ENCODE measurements at places on chromosomes 12 and 14. TPM values are rescaled to one million over a fixed set of nuclear protein-coding genes. Genes with fewer than 3 reads are reported as not detected.

DNA sequence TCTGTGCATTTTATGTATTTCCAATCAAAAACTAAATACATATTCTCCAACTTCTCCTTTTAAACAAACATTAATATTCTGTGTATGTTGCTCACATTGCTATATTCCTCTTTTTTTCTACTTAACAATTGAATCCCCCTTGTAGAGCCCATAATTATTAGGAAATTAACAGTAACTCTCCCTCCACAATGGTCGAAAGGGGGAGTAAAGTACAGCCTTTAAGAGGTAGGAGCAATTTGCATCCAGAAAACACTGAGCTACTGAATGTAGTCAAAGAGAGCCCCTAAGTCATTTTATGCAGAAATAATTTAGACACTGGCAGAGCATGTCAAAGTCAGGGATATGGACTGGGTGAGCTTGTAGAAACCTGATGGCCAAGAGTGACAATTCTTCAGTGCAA lies 57.2 kb upstream of the SCN8A start:
- no peak for ATAC-seq

GRCh38 chr14:61813096-61813606 lies 50.9 kb downstream of the SNAPC1 start:
- no peak for ATAC-seq

DNA sequence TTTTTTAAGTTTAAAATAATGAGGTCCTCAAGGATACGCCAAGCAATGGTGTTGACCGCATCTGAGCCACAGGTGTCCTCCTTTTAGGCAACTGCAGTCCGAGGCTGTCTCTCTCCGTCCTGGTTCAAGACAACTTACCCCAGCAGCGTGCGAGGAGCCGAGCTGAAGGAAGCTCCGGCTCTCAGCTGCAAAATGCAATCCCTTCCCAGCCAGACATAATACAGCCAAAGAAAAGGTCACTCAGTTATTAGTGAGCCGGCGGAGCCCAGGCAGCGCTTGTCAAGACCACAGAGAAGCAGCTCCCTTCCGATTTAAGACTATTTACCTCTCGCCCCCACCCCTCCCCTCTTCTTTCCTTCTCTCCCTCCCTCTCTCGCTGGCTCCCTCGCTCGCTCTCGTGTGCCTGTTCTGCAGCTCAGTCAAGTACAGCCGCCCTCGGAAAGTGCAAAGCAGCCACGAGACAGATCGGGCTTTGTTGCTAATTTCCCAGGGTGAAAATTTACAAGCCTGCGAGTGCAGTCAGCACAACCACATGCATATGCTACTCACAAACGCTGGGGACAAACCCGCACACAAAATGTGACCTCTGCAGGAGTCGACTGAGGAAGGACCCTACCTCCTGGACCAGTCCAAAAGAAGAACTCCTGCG lies 363 bp upstream of the LMO3 start:
- ATAC-seq = peak; percentile 46

OVCH1 gene
- total RNA-seq = 0.39 TPM

DNA sequence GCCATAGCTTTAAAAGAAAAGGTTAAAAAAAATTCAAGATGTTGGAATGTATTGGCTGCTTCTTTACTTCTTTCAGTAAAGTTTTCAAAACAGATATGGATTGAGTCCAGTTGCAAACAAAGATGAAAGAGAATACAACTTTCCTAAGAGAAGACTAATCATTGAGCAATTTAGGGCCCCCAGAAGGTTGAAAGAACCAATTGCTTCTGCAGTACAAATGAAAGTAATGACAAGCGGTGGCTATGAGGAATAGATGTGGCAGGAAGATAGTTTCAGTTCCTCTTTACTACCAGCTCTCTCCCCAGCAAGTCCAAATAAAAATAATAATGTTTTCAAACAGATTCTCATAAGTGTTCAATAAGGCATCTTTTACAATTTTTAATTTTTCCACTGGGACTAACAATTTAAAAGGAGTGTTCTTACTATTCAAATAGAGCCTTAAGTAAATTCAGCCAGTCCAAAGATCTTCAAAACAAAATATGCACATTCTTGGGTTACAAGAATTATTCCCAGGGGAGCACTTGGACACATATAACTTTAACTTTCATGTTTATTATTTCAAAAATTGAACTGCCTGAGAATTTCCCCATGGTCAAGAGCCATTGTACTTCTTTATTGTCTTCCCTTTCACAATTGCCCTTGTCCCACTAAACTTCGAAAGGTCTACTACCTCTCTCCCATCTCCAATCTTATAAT lies 62.3 kb upstream of the PPP1R12A start:
- ATAC-seq = no peak

DNA sequence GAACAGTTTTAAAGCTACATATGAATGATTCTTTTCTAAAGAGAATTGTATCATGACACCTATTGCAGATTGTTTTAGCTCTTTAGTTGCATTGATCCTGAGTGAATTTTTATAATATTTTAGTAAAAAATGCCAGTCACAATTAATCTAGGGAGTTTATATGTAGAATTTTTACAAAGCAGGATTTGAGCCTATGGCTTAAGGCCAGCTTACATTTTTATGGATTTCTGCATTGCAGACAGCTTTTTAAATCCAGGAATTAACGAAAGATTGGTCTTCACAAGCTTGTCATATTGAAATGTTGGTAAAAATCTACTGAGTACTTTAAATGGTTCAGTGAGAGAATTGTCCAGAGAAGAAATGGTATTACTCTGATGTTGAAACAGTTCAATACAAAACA lies 358.0 kb downstream of the TMTC2 start:
- no peak for ATAC-seq

GRCh38 chr12:90010089-90010488 lies 301.5 kb upstream of the ATP2B1 start:
- no peak for ATAC-seq

DNA sequence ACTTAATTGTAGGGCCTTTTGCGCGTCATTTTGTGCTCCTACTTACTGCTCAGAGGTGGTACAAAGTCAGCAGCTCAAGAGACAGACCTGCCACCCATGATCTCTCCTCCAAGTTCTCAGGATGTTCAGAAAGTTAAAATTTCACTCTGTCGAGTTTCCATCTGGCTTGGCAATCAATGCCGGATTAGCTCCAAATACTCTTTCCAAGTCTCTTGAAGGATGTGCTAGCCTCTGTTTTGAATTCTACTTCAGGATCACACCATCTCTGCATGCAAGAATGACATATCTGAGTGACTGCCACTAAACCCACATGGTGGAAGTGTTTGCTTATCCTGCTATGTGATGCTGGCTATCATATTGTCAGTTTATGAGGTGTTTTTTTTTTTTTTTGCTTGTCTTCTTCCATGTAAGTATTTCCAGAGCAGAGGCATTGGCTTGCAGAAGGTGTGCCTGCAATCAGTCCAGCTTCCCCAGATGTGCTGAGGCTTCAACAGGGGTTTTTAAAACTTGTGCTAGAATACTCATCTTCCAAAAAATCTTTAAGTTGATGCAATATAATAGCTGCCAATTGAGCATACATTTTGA lies 125.6 kb downstream of the RGS6 start:
- ATAC-seq = no peak

DNA sequence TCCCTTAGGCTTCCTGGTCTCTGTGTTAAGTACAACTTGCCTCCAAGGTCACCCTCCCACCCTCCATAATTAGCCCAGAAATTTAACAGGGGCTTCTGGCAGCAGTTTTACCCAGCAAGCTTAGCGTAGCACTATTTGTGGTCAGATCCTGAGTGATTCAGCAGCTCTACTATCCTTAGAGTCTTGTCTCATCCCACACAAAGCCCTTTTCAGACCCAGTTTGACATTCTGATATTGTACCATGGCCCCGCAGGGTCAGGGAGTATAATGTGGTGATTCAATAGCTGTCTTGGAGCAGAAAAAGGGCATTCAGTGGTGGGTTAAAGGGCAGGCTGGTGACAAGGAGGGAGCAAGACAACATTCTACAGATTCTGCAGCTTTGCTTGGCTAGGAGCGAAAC lies 153.8 kb upstream of the DDHD1 start:
- ATAC-seq = no peak

GRCh38 chr14:22484632-22485031 lies 104.4 kb downstream of the DAD1 start:
- ATAC-seq = no peak

- ATAC-seq = no peak
Observed at GRCh38 chr12:132161796-132162507, 17.7 kb downstream of the NOC4L start.

FBLN5 gene
- 77.7 TPM for total RNA-seq

DNA sequence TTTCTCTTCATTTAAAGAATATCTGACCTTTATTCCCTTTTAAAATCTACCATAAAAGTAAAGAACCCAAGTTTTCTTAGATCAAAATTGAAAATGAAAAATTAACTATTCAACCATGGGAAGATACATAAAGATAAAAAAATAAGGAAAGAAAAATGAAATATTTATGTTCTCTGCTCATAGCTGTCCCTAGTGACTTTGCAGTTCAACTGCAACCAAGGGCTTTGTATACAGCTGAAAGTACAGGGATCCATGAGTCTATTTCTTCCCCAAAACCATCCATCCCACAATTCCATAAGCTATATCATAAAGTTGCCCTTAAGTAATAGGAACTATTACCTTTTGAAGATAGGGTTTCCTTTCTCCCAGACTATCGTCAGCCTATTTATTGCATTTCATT lies 113.1 kb downstream of the ITPR2 start:
- no peak for ATAC-seq

C12orf54 gene
- total RNA-seq = not detected

GRCh38 chr12:120229071-120229486 lies 28.2 kb upstream of the RPLP0 start:
- no peak for ATAC-seq

DNA sequence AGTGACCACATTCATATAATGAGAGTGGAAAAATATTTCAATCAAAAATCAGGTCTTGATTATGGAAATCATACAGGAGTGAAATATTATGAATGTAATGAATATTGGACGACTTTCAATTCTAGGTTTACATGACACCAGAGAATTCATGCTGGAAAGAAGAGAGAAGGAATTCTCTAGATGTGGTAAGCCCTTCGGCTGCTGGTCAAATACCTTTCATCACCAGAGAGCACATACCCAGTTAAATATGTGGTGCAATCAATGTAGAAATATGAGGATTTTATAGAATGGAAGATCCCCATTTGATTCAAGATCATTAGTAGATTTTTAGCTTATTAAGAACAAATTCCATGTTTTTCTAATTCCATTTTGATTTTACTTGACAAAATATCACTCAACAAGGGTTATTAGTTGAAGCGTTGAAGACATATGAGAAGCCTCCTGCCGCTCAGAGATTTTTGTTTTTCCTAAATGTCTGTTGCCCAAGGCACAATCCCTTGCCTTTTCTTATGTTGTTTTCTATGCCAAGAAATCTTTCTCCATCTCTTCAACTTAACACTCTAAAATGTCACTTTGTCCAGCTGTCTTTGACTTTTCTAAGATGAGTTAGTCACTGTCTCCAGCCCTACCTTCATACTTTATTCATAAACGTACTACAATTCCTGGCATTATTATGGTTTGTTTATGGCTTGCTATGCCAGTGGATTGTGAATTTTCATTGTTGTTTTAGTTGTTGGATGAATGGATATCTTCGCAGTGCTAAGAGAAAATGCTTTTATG lies 72.8 kb upstream of the ZDHHC17 start:
- no peak for ATAC-seq

GRCh38 chr12:39102474-39103209 lies 197.3 kb upstream of the CPNE8 start:
- ATAC-seq = peak; percentile 31

DNA sequence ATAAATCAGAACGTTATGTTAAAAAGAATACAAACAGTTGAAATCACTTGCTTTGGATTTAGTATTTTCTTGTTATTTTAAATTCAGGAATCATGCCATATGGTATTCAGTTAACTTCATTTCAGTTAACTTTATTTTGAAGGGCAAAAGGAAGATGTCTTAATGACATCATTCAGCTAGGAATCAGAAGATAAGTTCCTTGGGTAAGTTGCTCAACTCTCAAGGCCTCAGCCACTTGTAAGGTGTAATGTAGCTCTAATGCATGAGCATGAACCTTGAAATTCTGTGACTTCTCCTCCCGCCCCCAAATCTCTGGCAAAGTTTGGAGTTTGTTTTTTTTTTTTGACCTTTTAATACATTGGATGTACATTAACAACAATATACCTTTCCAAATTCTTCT lies 42.6 kb downstream of the FRS2 start:
- no peak for ATAC-seq

- ATAC-seq = no peak
Observed at GRCh38 chr14:93171376-93171775, 13.3 kb downstream of the MOAP1 start.
